ENCODE measurements at places on chromosomes 3 and 15. TPM values are rescaled to one million over a fixed set of nuclear protein-coding genes. Genes with fewer than 3 reads are reported as not detected.

DNA sequence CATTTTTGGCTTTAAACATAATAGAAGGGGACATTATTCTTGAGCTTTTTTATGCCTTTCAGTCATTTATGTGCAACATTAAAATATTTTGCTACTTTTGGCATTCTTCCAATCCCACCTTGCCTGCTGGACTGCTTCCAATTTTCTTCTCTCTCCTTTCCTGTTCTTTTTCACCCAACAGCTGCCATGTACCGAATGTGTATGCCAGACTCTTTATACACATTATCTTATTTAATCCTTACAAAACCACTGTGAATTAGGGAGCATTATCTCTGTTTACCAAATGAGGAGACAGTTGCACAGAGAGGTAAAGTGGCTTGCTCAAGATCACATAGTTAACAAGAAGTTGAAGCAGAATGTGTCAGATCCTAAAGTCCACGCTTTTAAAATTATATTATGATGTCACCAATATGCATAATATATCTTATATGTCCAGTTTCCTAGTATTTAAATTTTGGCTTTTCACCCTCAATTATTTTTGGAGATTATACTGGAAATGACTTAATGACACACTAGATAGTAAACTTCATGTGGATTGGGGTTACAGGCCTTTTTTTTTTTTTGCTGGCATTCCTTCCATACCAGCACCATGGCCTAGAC, 231.5 kb downstream of the THRB start:
- H3K27ac ChIP-seq, result no peak overlapping the region
- no peak overlapping the region for H3K4me3 ChIP-seq
- no peak for DNase-seq
- no peaks in the 10 kb centered on the region for H3K27me3 ChIP-seq
- H3K4me1 ChIP-seq, result no peaks in the 10 kb centered on the region

DNA sequence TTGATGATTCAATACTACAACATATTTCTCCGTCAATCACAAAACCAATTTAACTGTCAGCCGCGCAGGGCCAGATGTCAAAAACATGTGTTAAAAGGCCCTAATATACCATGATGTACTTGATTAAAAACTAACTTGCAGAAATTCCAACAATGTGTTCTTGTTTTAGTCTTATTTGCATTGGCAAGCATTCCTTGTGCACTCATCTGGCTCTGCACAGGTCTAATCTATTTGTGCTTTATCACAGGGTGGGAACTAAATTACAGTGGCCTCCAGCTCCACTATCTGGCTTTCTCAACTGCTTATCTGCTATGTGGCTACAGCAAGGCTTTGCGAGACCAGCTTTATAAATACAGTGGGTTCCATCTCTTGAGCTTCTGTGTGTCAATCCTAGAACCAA, 455.5 kb downstream of the ERC2 start:
- no peak overlapping the region for H3K4me3 ChIP-seq
- H3K4me1 ChIP-seq, result peaks cover 7% of the 10 kb centered on the region
- no peaks in the 10 kb centered on the region for H3K36me3 ChIP-seq
- no peak overlapping the region for H3K27ac ChIP-seq
- no peak for DNase-seq
- H3K27me3 ChIP-seq, result no peaks in the 10 kb centered on the region

DNA sequence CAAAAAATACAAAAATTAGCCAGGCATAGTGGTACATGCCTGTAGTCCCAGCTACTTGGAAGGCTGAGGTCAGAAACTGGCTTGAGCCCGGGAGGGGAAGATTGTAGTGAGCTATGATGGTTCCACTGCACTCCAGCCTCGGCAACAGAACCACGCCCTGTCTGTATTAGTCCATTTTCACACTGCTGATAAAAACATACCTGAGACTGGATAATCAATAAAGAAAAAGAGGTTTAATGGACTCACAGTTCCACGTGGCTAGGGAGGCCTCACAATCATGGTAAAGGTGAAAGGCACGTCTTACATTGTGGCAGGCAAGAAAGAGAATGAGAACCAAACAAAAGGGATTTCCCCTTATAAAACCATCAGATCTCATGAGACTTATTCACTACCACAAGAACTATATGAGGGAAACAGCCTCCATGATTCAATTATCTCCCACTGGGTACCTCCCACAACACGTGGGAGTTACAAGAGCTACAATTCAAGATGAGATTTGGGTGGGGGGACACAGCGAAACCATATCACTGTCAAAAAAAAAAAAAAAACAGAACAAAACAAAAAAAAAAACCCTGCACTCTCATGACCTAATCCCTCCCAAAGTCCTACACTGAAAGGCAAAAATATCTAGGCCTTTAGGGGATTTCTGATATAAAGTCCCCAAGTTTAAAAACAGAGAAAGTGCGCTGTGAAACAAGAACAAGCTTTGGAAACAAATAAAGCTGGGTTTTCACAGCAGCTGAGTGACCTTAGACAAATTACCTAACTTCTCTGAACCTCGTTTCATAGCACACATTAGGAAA, 224.7 kb downstream of the IGSF11 start:
- no peak overlapping the region for H3K4me3 ChIP-seq
- no peak overlapping the region for H3K27ac ChIP-seq
- DNase-seq, result no peak

DNA sequence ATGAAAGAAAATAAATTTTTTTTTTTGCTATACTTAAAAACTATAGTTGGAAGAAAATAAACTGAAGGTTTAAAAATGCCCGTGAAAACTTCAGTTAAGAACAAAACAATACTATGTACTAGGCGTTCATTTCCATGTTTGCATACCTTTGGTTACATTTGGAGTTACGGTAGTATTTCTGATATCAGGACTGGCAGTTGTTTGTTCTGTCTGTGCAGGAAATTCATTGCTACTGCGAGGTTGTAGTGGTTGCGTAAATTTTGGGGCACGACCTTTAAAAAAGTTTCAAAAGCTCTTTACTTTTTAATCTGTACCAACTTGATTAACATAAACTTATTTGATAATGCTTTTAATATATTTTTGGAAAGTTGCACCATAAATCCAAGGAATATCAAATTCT, 47.9 kb downstream of the ST3GAL6 start:
- no peak for DNase-seq
- no peak overlapping the region for H3K4me3 ChIP-seq
- H3K27ac ChIP-seq, result no peak overlapping the region
- H3K36me3 ChIP-seq, result peaks cover 15% of the 10 kb centered on the region
- H3K4me1 ChIP-seq, result no peaks in the 10 kb centered on the region

DNA sequence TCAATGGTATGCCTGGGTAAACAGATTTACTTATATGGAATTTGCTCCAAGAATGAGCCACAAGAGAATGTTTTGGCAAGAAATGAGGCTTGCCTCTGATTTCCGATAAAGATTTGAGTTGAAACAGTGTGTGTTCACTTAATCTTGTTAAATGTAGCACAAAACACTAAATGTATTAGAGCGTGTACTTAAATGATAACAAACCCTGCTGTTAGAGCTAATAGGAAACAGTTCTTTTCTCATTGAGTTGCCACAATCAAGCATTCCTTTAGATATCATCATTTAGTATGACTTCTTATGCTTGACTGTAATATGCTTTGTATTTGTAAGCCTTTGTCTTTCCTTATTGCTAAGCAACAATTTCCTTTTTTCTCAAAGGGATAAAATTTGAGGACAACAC, 353.6 kb upstream of the ZNF717 start:
- H3K4me3 ChIP-seq, result no peak overlapping the region
- no peaks in the 10 kb centered on the region for H3K27me3 ChIP-seq
- peaks cover 9% of the 10 kb centered on the region for H3K4me1 ChIP-seq
- DNase-seq, result no peak
- H3K27ac ChIP-seq, result no peak overlapping the region

DNA sequence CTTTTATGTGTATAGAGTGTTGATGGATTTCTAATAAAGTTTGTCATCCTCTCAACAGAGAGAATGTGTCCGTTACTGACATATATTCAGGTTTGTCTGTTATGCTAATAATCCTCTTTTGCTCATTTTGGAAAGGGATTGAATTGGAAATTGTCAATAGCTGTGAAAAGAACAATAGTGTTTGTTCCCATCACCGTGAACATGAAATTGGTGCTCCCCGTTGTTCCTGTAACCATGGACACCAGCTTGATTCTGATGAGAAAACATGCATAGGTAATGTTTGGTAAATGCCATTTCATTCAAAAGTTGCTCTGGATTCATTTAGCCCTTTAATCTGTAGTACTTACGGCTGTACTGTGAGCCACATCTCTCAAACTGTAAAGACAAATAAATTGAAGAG, 707.0 kb upstream of the GOLIM4 start:
- peaks cover 25% of the 10 kb centered on the region for H3K4me1 ChIP-seq
- H3K36me3 ChIP-seq, result no peaks in the 10 kb centered on the region
- DNase-seq, result no peak
- no peak overlapping the region for H3K27ac ChIP-seq
- no peaks in the 10 kb centered on the region for H3K27me3 ChIP-seq

DNA sequence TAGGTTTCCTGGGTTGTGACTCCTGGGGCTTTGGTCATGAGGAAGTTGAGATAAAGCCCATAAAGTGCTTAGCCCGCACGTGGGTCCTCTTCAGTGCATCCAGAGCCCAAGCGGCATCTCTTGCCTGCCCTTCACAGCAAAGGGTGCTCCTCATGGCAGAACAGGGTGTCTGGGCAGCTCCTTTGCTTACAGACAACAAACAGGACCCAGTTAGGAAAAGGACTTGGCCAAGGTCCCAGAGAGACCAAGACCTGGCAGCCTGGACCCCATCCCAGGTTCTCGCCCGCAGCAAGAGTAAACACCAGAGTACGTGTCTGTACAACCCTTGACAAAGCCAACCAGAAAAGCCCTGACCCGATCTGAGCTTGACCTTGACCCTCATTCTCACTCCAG, 27.0 kb downstream of the ALS2CL start:
- H3K36me3 ChIP-seq, result no peaks in the 10 kb centered on the region
- H3K4me1 ChIP-seq, result peaks cover 16% of the 10 kb centered on the region
- no peak overlapping the region for H3K27ac ChIP-seq
- no peak for DNase-seq

DNA sequence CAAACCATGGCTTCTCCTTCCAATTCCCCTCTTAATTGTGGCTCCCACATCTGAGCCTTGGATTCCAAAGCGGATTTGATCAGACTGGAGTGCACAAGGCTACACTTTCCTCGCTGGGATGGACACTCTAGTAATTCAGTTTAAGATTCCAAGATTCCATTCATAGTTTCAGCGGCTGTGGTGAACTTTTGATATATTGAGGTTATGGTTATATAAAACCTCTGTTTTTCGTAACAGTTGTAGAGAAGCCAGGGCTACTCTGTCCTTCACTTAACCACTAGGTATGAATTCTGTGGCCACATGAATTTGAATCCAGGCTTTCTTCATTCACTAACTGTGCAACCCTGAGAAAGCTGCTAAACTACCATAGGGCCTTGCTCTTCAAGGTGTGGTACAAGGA, 67.9 kb upstream of the KY start:
- no peaks in the 10 kb centered on the region for H3K4me1 ChIP-seq
- H3K4me3 ChIP-seq, result no peak overlapping the region
- no peak for DNase-seq
- H3K27me3 ChIP-seq, result no peaks in the 10 kb centered on the region

DNA sequence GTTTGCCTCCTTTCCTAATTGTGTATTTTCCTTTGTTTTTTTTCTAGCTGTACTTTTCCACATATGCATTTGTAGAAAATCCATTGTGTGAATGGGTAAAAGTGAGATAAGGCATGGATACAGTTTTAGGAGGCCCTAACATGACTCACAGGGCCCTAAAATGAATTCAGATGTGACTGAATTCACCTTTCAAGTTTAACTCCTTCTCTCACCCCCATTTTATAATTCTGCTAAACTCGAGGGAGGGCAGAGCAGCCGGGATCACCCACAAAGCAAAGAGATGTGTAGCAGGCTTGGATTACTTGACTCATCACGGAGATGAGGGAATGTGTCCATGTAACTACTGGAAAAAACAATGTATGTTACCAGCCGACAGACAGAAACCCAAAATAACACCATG, 59.9 kb downstream of the FOXP1 start:
- H3K36me3 ChIP-seq, result no peaks in the 10 kb centered on the region
- peaks cover 16% of the 10 kb centered on the region for H3K4me1 ChIP-seq
- DNase-seq, result no peak
- H3K27ac ChIP-seq, result no peak overlapping the region
- H3K4me3 ChIP-seq, result no peak overlapping the region

DNA sequence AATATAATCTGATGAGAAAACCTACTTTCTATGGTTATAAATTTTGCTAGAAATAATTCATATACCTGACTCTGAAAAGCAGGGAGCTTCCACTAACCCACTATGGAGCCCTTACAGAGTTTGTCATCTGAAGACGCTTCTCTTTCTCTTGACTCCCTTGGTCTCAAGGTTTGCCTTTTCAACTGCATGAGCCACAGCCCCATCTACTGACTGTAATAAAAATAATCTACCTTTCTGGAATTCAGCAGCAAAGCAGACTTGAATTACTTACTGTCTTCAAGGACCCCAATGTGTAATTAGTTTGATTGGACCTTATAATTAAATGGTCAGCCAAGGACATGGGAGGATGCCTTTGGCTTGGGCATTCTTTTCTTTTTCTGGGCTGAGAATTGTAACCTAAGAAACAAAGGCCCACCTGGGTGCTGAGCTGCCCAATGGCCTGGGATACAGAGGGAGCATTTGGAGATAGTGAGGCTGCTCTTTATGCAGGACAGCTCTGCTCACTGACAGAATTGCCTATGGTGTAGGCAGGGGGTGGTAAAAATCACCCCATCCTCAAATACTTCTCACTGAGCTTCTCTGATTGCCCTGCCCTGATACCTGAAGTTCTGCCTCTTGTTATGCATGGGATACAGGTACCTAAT, 178.6 kb upstream of the TRIM42 start:
- no peak overlapping the region for H3K27ac ChIP-seq
- no peaks in the 10 kb centered on the region for H3K36me3 ChIP-seq
- DNase-seq, result peak; percentile 62
- no peaks in the 10 kb centered on the region for H3K27me3 ChIP-seq
- peaks cover 5% of the 10 kb centered on the region for H3K4me1 ChIP-seq

DNA sequence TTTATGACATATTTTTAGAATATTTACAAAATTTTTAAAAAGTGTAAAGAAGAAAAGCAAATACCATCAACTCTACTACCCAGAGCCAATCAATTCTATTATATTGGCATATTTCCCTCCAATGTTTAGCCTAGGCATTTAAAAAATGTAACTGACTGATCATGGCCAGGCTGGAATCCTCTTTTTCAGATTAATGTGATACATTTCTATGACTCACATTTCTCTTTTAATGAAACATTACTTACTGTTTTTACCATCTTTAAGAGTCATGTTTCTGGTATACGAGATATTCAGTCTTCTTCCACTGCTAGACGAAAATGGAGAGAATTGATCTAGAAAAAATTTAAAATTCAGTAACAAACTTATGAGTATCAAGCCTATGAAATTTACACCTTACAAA, 53.4 kb upstream of the DCUN1D1 start:
- H3K27me3 ChIP-seq, result no peaks in the 10 kb centered on the region
- DNase-seq, result no peak
- no peaks in the 10 kb centered on the region for H3K4me1 ChIP-seq
- H3K27ac ChIP-seq, result no peak overlapping the region
- no peak overlapping the region for H3K4me3 ChIP-seq
- peaks cover 4% of the 10 kb centered on the region for H3K36me3 ChIP-seq

- no peak overlapping the region for H3K4me3 ChIP-seq
- no peak for DNase-seq
- H3K27ac ChIP-seq, result no peak overlapping the region
- no peaks in the 10 kb centered on the region for H3K27me3 ChIP-seq
Observed at GRCh38 chr15:39963786-39964185, 29.9 kb downstream of the EIF2AK4 start.

The NPAP1 gene
- 0.24 TPM for total RNA-seq

The MGLL gene
- 0.83 TPM for total RNA-seq

The ROBO1 gene
- total RNA-seq, result 78.3 TPM

The ACKR2 gene
- 0.35 TPM for total RNA-seq

The REC114 gene
- not detected for total RNA-seq
